ENCODE measurements at places on chromosomes 4 and X.

- DNase-seq: no peak
Observed at GRCh38 chr4:26179316-26179760, 141.5 kb upstream of the RBPJ start.

DNA sequence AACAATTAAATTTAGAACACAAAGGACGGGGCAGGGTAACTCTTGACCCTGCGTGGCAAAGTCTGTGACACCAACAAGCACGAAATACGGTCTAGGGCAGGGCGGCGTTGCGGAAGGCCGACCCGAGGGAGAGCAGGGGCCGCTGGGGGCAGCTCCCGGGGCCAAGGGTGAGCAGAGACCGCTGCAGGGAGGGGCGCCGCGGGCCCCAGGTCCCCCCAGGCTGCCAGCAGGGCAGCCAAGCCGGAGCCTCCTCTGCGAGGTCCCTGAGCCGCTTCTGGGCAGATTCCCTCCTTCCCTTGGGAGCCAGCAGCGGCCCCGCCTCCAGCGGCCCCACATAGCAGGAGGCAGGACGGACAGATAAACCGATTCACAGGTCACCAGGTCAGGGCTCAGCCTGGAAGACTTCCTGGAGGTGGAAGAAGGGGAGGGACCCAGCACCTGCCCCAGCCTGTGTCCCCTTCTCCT is 90.2 kb downstream of the FAM53A start:
- DNase-seq: no peak

DNA sequence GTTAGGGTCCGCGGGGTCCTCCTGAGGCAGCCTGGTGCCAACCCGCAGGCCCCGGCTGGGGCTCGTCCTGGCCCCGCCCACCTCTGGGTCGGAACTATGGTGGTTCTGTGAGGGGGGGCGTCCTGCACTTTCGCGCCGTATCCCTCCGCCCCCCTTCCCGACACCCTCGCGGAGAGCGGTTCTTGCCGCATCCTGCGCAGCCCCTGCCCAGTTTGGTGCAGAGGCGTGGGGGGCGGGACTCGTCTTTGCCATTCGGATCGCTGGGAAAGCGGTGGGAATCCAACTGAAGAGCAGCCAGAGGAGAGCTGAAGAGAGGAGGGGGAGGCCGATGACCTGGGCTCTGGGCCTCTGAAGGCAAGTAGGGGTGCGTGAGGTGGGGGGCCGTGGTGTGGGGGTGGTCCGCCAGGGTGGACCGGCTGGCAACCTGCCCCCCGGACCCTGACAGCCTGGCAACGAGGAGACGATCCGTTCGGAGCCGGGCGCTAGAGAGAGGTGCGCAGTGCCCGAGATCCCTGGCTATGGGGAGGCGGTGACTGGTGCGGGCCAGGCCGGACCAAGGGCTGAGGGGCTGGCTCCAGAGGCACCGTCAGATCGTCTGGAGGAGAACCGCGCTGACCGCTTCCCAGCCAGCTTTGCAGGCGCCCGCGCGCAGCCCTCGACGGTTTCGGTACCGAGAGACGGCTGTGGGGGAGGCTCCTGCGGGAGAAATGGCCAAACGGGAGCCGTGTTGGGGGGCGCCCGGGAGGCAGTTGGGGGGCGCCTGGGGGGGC is at the start of gene GPRASP1:
Gene GPRASP1 (plus strand): TSS at position 242 of the 770 bp plus-strand sequence. CDS start 2,431 bp downstream, outside the sequence.
- peak; percentile 33 for DNase-seq

DNA sequence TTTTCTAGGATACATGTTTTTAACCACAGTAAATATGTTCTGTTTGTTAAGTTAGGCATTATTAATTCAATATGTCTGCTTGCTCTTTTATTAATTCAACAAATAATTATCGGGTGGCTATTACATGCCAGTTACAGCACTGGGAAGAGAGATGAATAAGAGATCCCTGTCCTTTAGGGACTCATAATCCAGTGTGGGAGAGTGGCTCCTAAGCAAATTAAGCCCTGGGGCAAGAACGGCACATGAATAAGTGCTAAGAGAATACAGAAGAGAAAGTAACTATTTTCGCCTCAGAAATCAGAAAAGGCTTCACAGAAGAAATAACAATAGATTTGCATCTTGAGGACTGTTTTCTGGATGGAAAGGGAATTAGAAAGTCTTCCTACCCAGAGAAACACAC is 236.7 kb downstream of the NR3C2 start:
- no peak for DNase-seq

GRCh38 chrX:155086202-155086840 is 15.0 kb downstream of the BRCC3 start:
- DNase-seq: no peak

GRCh38 chr4:18138076-18138665 is 116.6 kb upstream of the LCORL start:
- no peak for DNase-seq

DNA sequence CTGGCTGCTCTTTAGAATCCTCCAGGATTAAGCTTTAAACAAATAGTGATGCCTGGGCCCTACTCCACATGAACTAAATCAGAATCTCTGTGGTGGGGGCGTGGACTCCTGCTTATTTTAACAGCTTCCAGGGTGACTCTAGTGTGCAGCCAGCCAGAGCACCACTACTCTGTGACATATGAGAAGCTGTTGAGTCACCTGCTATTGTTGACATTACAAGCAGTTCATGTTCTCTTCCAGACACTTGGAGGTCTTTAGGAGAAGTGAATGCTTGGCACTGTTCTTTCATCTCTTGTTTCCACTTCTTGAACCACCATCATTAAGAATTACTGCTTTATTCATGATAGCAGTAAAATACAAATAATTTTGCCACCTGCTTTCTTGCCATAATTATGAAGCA is 426 bp upstream of the C4orf51 start:
- DNase-seq: no peak

DNA sequence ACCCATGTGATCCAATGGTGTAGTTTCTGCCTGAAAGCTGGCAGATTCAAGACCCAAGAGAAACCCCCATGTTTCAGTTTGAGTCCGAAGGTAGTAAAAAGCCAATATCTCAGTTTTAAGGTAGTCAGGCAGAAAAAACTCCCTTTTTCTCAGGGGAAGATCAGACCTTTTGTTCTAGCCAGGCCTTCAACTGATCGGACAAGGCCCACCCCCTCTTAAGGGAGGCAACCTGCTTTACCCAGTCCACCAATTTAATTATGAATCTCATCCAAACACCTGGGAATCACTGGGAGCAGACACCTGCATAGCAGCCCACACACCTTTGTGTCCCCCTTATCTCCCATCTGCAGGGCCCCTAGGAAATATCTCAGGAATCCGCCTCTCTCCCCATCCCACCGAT is 322.0 kb downstream of the STK32B start:
- no peak for DNase-seq

- DNase-seq: no peak
Observed at GRCh38 chr4:83664741-83665140, 128.8 kb downstream of the GPAT3 start.

Data from stimulated activated CD4-positive, alpha-beta T cell treated with anti-CD3 and anti-CD28 coated beads, Interleukin-15, amount 100 ng/mL, for 1 hour (primary cell).